ENCODE measurements at places on chromosomes 5 and 9.

- DNase-seq, result no peak
These were observed 11.5 kb upstream of the MAP3K1 start for GRCh38 chr5:56803894-56804293.

GRCh38 chr9:100774962-100775361, 197.1 kb downstream of the CAVIN4 start:
- no peak for DNase-seq

GRCh38 chr5:54009357-54009756, 301.0 kb downstream of the ARL15 start:
- no peak for DNase-seq

DNA sequence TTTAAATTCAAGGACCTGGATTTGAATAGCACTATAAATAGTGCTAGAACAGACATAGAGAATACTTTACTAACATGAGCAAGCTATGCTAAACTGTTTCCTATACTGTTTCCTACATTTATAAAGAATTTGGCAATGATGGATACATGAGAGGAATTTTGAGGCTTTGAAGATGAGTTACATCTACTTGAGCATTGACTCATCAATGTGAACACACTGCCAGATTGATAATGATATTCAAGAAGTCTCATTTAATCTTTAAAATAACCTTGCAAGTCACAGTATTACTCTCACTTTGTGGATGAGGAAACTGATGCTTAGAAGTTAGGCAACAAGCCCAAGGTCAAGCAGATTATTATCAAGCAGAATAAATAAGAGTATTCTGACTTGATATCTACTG, 281.9 kb downstream of the DNAH5 start:
- DNase-seq, result no peak

DNA sequence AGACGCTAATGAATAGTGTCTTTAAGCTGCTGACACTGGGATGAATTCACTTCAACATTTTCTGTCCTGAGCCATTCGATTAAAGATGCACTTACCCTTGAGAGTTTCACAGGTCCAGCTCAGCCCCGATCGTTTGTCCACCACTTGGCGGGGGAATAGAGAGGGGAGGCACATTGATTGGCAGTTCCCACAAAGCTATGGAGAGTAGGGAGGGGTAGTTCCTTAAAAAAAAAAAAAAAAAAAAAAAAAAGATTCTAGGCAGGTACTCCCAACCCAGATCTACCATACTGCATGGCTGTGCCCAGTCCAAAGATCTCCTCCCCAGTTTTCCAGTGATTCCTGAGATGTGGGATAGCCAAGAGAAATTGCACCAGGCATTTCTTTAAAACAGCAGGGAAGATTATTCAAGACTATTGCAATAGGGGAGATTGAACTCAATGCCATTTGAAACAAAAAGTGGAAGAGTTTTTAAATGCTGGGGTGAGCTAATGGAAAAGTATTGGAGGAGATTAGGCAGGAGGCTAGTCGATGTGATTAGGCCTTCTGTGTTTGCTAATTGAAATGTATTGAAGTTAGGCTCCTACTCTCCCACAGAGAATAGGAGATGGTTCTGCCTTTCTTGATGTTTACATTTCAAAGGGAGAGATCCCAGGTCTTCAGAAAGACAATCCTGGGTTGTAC, 2217.4 kb upstream of the WWC1 start:
- DNase-seq, result no peak

DNA sequence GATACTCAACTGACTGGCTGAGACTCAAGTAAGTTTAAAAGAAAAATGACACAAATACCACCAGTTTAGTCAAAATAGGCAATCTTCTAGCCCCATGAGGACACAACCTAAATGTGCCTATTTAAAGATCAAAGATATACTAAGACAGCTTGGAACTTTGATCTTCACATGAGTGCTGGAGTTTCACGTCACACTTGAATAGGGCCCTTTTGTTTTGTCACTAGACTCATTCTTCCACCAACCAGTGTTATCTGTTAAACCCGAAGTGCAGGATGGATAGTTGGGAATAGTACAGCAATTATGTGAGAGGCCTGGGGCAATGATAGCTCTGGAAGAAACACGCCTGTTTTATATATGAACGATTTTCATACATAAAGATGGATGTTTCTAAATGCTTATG, 792.8 kb upstream of the NUDT12 start:
- DNase-seq, result no peak

- no peak for DNase-seq
These were observed 5.5 kb downstream of the PRSS3 start for GRCh38 chr9:33800886-33801285.

DNA sequence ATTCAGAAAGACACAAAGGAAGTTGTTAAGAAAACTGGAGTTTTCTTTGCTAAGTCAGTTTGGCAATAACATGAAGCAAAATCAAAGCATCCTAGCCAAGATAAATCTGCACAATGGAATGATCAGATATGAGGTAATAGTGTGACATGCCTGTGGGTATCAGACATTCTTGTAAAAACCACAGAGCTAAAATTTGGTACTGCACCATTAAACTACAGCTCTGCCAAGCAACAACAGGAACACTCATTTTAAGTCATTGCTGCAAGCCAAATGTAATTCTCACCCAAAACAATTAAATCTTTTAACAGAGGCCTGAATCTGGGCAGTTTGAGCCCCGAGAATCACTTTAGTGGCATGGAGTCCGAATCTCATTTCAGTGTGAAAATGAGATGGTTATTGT, 96.6 kb downstream of the VCAN start:
- DNase-seq, result no peak

GRCh38 chr9:112301420-112301819, 32.0 kb downstream of the PTBP3 start:
- no peak for DNase-seq

GRCh38 chr9:4413856-4414255, 76.4 kb upstream of the SLC1A1 start:
- DNase-seq, result no peak

- no peak for DNase-seq
These were observed 18.5 kb downstream of the TNPO1 start for GRCh38 chr5:72834924-72835323.

- peak; percentile 75 for DNase-seq
These were observed 488.6 kb downstream of the CSNK1G3 start for GRCh38 chr5:124000538-124000937.

GRCh38 chr5:126516133-126516532, 78.9 kb downstream of the ALDH7A1 start:
- DNase-seq, result peak; percentile 21

DNA sequence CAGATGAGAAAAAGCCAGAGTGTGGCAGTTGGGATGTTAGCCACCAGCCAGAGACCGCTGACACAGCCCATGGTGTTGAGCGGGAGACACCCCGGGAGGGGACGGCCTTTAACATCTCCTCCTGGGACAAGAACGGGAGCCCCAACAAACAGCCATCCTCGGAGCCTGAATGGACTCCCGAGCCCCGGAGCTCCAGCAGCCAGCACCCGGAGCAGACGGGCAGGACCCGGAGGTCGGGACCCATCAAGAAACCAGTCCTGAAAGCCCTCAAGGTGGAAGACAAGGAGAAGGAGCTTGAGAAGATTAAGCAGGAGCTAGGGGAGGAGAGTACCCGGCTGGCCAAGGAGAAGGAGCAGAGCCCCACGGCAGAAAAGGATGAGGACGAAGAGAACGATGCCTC, 28.0 kb upstream of the POMT1 start:
- no peak for DNase-seq

DNA sequence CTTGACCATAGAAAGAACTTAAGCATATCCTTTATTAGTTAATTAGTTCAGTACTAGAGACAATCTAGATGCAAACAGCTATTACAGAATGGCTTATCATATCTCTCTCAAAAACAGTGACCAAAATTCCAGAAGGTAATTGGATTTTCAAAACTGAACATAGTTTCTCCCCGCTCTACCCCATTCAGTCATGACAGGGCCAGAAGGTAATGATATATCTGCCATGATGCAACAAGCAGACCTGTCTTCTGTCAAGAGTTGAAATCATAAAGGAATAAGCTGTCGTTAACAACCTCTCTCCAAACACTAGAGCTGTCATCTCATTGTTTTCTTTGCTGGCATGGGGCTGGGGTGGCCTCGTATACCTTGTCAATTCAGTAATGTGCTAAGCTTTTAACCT, 200.5 kb upstream of the POU5F2 start:
- no peak for DNase-seq

- no peak for DNase-seq
These were observed 2.8 kb downstream of the CDH6 start for GRCh38 chr5:31196309-31196708.

- no peak for DNase-seq
These were observed 8.9 kb downstream of the LCN1 start for GRCh38 chr9:135530146-135530545.

DNA sequence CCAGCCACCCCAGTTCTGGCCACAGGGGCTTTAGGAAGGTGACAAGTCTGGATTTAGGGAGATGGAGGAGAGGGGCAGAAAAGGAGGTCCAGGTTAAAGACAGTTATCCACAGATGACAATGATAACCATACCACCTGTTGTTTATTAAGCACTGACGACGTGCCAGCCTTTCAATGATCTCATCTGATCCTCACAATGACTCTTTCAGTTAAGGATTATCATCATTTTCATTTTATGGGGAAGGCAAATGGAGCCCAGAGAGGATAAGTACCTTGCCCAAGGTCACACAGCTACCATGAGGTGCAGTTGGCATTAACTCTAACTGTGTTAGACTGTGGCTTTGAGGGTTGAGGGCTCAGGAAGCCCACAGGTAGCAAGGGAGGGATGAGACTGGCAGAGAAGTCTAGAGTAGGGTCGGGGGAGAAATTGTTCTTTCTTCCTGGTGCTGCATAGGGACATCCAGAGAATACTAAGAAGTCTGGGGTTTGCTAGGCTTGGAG, 21.5 kb upstream of the JADE2 start:
- DNase-seq, result no peak

DNA sequence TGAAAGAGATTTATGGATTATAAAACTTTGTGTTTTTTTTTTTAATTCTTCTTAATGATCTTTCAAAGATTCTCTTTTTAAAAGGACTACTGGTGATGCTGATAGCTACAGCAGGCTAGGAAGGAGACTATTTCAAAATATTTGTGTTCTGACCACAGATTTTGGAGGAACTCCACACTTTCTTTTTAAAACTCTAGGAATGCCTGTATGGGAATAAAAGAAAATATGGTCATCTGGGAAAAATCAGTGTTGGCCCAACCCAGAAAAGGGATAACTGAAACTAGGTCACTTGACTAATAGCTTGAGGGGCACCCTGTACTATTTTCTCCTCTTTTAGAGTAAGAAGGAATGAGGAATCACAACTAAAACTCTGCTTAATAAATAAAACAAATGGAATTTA, 97.6 kb upstream of the ADAMTS19 start:
- DNase-seq, result no peak

GRCh38 chr5:137217599-137218200, 281.4 kb downstream of the SPOCK1 start:
- no peak for DNase-seq

- peak; percentile 17 for DNase-seq
These were observed 1.2 kb downstream of the IER5L start for GRCh38 chr9:129176701-129177442.

DNA sequence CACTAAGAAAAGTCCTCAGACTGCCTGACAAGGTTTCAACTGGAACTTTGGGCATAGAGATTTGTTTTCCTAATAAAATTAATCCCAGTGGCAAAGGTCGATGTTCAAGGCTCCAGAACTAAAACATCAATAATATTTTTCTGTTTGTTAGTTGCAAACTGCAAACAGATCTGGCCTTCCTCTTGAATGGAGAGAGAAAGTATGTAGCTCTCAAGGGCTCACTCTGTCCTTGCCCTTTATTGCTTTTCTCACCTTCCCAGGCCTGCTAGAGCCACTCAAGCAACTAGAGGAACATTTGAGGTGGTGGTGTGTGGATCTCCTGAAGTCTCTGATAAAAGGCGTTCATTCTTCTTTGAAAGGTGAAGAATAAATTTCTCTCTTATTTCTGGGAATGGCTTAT, 16.6 kb downstream of the ALDH1A1 start:
- DNase-seq, result no peak

GRCh38 chr9:129336130-129336528, 158.1 kb upstream of the IER5L start:
- DNase-seq, result no peak

DNA sequence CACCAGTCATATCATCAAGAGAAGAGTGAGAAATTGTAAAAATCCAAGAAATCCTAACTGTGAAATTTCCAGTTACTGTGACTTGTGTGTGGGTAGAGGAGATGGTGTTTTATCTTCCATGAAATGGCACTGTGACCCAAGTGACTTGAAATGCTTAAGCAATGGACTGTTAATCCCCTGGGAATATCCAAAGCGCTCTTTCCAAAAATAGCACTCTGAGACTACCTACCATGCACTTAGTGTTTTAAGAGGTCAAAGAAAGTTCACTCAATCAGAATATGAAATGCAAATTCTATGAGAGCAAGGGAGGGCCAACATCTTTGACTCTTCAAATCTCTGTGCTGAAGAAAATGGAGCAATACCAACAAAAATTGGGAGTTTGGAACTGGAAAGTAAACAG, 244.0 kb downstream of the GABRB2 start:
- no peak for DNase-seq

GRCh38 chr5:8383616-8384015, 514.7 kb downstream of the MTRR start:
- DNase-seq, result no peak

- DNase-seq, result no peak
These were observed 441.0 kb downstream of the TLE4 start for GRCh38 chr9:80012557-80013330.

GRCh38 chr5:178312880-178313282, 80.3 kb upstream of the PHYKPL start:
- no peak for DNase-seq

DNA sequence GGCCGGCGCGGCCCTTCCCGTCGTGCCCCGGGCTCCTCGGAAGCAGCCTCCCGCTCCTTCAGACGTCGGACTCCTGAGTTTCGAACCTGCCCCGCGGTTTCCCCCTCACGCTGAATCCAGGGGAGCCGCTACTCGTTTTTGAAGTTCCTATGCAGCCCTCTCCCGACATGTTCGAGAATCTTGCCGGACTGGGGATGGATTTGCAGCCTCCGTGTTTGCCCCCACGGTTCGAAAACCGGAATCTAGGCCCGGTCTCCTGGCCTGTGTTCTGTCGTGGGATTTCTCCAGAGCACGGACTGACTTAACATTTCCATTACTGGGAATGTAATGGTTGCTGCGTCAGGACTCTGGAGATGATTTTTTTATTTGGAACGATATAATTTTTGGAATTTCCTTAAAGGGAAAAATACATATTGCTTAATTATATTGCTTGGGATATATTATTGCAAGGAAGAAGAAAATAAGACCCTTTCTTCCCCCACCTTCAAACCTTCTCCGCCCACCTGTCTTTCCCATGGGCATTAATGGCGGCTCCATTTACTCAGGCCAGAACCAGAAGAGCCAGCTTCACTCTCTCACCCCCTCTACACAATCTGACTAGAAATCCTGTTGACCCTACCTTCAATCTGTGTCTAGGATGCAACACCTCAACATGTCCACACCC, 8.5 kb upstream of the MGAT1 start:
- no peak for DNase-seq

DNA sequence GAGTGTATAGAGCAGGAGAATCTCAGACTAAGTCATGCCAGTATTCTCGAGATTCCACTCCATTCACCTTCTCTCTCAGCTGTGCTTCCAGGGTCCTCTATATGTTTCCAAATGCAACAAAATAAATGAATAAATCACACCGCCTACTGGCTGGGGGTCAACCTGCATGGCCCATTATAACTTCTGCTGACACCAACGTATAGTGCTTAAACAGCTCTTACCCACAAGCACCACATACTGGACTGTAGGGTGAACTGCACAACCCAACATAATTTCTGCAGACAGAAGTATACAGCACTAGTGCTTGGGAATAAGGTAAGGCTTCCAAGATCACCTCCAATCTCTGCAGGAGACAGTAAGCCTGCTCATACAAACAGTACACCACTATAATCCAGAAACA, 33.1 kb upstream of the HTR4 start:
- DNase-seq, result peak; percentile 24

Measured in NCI-H446 (cell line).